ENCODE measurements at places on chromosomes 7 and 10. TPM values are rescaled to one million over a fixed set of nuclear protein-coding genes. Genes with fewer than 3 reads are reported as not detected.

DNA sequence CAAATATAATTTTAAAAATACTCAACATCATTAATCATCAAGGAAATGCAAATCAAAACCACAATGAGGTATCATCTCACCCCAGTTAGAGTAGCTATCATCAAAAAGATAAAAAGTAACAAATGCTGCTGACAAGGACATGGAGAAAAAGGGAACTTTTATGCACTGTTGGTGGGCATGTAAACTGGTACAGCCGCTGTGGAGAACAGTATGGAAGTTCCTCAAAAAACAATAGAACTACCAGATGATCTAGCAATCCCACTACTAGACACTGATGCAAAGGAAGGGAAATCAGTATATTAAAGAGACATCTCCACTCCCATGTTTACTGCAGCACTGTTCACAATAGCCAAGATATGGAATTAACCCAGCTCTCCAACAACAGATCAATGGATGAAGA, 384.5 kb downstream of the PLXDC2 start:
- DNase-seq, result no peak

DNA sequence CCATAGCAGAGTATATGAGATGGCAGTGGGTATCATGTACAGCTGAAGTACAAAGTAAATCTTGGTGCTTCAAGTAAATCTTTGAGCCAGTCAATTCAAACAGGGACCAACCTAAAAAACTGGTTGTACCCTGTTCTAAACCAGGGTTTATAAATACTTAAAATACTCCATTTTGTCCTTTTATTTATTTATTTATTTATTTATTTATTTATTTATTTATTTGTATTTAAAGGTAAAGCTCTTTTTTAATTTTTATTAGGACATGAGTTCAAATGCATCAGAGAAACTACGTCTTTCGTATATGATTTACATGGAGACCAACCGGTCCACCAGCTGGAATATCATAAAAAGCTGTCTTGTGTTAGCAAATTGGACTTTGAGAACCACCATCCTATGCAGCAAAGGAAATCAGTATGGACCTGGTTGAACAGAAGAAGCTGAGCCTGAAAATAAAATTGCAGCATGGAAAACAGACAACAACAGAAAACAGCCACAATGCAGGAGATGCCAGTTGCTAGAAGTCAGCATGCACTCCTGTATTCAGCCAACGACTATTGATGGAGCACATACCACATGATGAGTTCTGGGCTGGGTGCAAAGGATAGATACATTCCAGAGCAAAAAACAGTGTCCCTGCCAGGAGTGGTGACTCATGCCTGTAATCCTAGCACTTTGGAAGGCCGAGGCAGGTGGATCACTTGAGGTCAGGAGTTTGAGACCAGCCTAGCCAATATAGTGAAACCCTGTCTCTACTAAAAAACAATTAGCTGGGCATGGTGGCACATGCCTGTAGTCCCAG, 60.0 kb downstream of the PLXNA4 start:
- DNase-seq, result no peak

DNA sequence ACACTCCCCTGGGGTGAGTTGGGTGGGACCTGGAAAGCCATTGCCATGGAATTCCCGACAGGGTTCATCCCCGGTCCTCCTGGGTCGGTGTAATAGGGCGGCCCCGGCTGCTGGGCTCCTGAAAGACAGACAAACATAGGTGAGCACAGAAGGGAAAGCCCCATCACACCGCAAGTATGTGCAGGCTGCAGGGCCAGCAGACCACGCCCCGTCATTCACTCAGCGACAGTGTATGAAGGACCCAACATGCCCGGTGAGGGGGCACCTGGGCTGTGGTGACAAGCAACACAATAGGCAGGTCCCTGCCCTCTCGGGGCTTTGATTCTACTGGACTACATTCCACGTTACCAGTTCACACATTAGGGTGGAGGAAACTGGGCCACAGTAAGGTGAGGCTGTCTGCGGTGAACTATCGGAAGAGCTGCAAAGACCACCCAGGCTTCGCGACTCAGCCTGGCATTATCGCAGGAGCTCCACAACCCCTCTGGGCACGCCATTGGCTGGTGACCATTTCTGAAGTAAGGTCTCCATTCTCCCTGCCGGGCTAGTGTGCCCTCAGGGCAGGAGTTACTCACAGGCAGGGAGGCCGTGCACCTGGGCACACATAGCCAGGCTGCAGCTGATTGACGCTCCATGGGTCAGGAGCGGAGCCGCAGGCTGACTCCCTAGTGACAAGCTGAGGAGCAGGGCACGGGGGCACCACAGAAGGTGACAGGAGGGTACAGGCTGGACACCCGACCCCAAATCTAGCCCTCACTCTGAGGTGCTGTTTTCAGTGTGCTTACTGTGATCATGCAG, 99.2 kb downstream of the VOPP1 start:
- no peak for DNase-seq

- no peak for DNase-seq
Observed at GRCh38 chr7:18123508-18124239, 96.0 kb upstream of the PRPS1L1 start.

GRCh38 chr7:112789817-112790585, at the start of gene TMEM168:
Gene TMEM168 (minus strand): TSS chr7:112790393. CDS start chr7:112784825, 5,568 bp downstream.
- DNase-seq, result no peak

DNA sequence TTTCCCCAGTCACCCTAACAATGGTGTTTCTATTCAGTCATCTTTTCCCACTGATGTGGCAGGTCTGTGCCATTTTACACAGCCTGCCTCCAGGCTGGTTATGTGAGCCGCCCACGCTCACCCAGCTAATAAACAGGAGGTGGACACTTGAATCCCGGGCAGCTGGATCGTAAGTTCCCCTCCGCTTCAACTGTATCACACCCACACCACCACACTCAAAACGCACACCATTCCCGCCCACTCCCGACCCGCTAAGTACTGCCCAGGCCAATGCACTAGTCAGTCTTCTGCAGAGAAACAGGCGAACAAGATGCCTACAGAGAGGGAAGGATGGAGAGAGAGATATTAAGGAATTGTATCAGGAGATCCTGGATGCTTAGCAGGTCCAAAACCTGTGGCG, 38.9 kb upstream of the PFKP start:
- DNase-seq, result no peak

GRCh38 chr10:101830322-101831168, 12.3 kb upstream of the OGA start:
- no peak for DNase-seq

GRCh38 chr10:52644373-52645186, 128.0 kb downstream of the MBL2 start:
- DNase-seq, result no peak

DNA sequence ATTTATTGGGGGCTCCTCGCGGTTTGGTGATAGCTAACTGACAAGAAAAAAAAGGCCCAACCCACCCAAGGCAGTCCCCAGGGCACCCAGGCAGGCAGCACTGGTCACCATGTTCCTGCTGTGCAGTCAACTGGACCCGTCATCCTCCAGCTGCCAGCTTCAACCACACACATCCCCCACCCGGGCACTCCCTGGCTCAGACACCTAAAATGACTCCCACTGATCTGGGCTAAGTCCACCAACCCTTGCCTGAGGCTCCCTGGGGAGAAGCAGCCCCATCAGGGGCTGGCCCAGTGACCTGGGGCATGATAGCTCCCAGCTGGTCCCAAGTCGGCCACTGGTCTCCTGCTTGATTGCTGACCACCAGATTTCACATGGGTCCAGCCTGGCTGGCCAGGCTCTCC, 161.8 kb downstream of the NRF1 start:
- DNase-seq, result no peak

DNA sequence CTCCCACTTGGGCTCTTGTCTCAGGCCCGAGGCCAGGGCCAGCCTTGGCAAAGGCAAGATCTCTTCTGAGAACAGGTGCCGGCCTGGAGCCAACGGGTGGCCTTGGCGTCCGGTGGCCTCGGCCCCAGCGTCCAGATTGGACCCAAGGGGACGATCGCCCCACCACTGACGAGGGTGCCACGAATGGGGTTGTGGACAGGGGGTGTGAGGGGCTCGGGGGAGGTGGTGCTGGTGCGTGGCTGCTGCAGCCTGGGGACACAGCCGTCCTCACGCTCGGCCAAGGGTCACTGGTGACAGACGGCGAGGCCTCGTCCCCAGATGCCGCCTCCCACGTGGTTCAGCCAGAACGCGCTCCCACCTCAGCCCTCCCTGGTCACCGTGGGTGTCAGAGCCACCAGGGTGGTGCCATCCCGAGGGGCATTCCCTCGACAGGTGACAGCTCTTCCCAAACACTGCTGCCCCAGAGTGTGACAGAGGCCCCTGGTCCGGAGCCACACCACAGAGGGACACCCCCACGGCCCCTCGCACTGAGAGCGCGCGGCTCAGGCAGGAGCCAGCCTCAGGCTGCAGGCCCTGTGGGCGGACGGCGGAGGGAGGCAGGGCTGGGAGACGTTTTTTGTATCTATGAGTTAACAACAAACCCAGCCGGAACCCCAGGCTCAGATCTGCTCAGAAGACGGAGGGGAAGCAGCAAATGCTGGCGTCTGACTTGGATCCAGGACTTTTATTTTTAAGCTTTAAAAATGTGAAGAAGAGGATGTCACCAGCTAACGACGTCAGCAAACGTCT, 18.5 kb upstream of the CFAP46 start:
- DNase-seq, result no peak

GRCh38 chr7:99835189-99835588, 7.4 kb downstream of the CYP3A43 start:
- DNase-seq, result no peak

SPDYE1 gene
- total RNA-seq, result not detected

GBX1 gene
- total RNA-seq, result not detected

ASZ1 gene
- total RNA-seq, result not detected

PPP1R17 gene
- not detected for total RNA-seq

GPC2 gene
- total RNA-seq, result 7.4 TPM

ADAM8 gene
- 11.0 TPM for total RNA-seq

Data from vagina (tissue), 2 donors.